Suppressor macrophage treated with lipopolysaccharide for 1 hour (primary cell): ENCODE measurements at places on chromosomes 3 and 15.

DNA sequence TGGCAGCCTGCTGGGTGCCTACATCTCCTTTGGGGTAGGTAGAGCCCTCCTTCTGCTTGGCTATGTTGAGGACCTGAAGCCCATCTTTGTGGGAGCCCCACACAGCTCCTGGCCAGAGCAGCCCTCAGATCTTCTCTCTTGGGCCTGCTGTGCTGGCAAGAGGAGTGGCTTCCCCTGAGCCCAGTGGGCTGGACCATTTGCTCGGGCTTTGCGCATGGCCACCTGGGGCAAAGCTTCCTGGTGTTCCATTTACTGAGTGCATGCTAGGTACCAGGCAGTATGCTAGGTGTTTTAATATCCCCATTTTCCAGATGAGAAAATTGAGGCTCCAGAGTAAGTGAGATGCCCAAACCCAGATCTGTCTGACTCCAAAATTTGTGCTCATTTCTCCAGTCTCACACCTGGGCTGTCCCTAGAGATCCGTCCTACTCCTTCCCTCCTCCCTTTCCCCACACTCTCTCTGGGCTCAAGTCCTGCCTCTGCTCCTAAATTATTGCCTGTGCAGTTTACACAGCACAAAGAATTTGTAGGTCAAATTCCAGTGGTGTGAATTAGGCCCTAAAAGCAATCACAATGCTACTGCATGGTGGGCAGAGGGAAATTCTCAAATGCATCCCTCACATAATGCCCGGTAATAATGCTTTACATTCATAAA lies 39.7 kb downstream of the SLC28A1 start:
- DNase-seq = no peak

- DNase-seq = no peak
Observed at GRCh38 chr3:1830851-1831250, 267.8 kb upstream of the CNTN4 start.

DNA sequence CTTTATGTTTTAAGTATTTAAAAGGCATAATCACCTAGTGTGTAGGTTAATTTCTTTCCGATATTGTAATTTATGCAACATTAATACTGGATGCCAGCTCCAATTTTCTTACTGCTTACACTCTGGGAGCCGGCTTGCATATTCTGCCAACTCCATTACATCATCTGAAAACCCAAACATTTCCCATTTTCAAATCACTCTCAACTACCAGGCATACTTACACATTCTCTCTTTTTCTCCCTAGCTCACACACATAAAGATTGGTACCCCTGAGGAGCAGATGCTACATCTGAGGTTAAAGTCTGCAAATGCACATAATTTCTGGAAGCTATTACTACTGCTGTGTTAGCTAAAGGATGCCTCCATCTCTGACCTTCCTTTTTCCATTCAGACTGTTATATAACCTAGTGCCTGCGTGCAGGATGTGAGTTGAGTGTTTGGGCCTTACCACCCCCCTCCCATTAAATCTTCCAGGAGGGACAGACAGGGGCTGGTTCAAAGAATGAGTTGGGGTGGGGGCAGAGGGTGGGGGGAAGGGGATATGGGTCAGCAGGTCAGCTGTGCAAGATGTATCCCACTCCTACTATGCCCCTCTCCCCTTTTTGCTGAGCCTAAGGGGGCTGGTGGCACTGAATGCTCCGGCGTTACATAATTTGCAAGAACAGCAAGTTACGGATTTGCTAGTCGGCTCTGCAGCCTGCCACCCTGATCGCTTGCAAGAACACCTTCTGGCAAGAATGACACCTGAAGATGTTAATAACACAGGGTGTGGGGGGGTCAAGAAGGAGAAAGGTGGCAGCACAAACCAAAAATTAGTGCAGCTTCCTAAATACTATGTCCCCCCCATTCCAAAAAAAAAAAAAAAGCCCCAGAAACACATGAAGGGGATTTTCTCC lies 2.5 kb downstream of the RORA start:
- no peak for DNase-seq

DNA sequence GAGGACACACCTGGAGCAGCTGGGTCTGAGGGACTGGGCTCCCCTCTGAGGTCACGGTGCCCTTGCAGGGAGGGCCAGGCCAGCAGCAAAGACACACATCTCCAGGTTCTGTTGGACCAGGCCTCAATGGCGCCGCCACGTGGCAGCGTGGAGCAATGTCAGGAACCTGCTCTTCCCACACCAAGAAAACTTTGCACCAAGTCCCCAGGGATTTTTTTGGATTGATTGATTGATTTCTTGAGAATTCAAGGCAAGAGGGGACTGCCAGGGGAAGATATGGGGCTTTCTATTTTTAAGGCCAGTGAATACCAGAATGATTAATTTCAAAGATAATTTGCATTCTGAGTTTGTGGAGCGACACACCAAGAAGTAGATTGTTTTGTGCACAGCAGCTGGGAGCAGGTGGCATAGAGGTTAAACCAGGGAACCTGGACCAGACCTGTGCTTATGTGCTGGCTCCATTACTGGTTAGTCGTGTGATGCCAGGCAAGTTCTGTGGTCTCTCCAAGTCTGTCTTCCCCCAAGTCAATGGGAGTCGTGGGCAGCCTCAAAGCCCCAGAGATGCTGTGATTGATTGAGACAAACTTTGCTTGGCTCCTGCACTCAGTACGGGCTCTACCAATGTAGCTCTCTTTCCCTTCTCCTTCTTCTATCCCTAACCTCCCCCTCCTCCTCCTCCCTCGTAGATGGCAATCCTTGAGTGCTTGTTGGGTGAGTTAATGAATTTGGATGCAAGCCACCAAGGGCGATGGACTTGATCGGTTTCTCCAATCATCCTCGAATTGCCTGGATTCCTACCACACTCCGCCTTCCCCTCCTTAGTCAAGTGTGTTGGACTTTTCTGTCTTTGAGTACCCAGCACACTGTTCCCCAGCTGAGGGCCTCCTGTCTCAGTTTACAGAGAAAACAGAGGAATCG lies 96.2 kb upstream of the TRPM1 start:
- peak; percentile 64 for DNase-seq

- no peak for DNase-seq
Observed at GRCh38 chr3:10956986-10957385, 35.6 kb upstream of the SLC6A1 start.

- DNase-seq = no peak
Observed at GRCh38 chr3:194082743-194083636, 53.0 kb upstream of the HES1 start.

- no peak for DNase-seq
Observed at GRCh38 chr3:72448375-72448823, 399.8 kb downstream of the SHQ1 start.

GRCh38 chr3:180332608-180333007 lies 269.4 kb upstream of the TTC14 start:
- DNase-seq = no peak

DNA sequence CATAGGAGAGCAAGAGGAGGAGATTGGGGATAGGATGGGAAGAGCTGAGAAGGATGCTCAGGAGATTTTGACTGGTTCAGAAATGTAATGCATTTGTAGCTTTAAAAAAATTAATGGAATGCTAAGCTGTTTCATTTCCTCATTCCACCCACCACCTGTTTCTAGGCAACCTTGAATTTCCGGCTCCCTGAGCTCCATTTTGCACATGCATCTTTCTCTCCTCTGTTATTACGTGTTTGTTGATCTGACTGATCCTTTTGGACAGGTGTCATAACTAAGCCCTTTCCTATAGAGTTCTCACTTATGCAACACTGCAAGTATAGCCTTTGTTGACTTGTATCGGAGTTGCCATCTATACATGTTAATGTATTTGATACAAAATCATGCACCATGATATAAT lies 4.3 kb downstream of the TMPRSS7 start:
- peak; percentile 10 for DNase-seq

DNA sequence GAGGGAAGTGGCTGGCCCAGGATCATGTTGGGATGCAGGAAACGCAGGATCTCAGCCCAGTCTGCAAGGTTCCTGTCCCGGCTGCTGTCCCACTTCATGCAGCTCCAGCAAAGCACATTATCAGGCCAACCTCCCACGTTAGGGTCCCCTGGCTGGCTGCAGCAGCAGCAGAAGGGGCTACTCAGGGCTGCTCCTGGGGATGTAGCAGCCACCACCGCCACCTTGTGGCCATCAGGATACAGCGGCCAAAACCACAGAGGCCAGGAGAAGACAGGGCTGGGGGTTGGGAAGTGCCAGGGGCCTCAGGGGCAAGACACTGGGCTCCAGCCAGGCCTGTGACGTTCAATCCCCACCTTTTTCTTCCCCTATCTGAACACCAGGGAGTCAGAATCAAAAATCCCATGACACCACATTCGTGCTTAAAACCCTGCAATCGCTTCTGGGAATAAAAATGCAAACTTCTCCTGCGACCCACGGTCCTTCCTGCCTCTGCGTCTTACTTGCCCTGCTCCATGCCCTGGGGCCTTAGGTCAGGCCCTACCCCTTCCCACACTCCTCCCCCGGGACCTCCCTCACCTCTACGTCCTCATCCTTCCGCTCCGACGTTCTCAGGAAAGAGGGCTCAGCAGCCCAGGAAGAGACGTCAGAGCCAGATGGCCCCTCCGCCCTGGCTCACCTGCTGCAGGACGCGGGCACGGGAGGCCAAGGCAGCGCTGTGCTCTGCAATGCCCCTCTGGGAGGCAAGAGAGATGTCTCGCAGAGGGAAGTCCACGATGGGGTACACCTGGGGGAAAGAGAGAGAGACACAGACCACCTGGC lies 21.5 kb downstream of the SSUH2 start:
- DNase-seq = peak; percentile 78

GRCh38 chr3:80618295-80619256 lies 850.8 kb upstream of the ROBO1 start:
- DNase-seq = no peak

DNA sequence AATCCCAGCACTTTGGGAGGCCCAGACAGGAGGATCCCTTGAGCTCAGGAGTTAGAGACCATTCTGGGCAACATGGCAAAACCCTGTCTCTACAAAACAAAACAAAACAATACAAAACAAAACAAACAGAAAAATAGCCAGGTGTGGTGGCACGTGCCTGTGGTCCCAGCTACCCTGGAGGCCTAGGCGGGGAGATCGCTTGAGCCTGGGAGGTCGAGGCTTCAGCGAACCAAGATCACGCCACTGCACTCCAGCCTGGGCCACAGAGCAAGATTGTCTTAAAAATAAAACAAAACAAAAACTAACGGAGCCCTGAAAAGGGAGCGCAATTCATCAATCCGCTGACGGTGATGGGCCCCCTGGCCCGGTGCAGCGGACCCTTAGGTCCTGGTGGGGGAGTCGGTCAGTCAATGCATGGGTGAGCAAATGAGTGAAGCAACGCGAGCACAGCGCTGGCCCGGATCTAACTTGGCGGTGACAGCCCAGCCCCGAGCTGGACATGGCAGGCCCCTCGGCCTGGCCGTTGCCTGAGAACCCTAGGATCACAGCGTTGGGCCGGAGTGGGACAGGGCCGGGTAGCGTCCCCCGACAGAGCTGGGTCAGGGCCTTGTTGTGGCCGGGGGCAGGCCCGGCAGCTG lies 52.4 kb upstream of the BLM start:
- peak; percentile 60 for DNase-seq

GRCh38 chr15:96304839-96305238 lies 25.7 kb upstream of the NR2F2 start:
- no peak for DNase-seq

DNA sequence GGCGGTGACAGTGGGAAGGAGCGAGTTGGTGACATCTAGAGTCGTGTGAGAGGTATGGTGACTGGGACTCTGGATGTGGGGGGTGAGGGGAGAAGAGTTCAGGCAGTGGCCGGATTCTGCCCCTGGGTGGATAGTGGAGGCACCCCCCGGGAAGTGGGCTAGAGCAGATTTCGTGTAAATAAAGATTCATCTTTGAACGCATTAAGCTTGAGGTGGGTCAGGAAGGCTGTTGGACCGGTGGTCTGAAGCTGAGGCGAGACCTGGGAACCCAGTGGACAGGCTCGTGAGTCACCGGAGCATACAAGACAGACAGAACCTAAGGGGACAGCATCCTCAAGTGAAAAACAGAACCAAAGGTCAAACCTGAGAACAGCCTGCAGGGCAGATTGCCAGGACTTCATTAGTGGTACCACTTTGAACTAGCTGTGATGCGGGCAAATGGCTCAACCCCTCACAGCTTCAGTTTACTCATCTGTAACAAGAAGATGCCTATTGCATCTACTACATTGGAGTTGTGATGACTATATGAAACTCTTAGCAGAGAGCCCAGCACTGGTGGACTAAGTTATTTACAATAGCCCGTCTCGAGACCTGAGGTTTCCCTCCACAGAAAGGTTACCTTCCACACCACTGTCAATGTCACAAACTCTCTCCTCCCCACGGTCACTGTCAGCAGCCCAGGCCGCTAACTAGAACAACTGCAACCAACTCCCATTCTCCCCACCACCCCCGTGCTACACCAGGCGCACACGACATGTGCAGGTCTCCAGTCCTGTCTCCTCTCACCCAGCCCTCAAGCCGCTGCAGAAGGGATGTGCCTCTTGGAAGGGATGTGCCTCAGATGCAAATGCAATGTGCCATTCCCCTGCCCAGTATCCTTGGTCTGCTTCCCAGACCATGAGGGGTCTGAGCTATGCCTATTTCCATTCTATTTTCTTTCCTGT lies 901 bp upstream of the CLN6 start:
- DNase-seq = no peak

GRCh38 chr3:24318677-24319287 lies 175.9 kb downstream of the THRB start:
- no peak for DNase-seq
